ENCODE measurements at places on chromosomes 2 and 18. TPM values are rescaled to one million over a fixed set of nuclear protein-coding genes. Genes with fewer than 3 reads are reported as not detected.

DNA sequence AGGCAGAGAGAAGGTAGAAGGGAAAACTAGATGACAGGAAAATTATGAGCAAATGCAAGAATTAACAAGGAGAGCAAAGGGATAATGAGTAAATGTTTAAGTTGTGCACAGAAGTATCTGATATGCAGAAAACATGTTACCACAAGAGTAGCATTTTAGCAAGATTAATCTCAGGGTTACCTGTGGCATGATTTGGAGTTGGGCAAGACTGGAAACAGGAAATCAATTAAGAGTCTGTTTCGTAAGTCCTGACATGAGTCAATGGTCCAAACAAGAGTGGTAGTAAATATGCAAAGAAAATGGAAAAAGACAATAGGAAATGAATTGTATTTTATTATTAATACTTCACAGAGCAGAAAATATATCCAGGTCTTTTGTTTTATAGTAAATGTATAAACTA, 17.3 kb upstream of the MTX2 start:
- no peak for DNase-seq

DNA sequence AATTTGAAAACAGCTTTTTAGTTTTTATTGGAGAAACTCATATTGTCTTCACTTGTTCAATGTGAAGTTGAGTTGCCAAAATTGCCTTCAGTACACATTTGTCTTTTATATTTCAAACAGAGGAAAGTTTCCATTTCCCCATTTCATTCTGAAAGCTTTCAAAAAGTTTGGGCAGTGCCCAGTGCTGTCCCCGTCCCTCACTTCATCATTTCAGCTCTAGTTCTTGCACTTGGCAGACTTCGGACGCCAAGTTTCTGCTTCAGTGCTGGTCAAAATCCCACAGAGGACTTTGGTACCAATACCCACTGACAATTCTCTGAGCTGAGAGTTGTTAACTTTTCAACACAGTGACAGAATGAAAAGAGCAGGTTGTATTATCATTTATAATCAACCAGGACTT, 43.4 kb upstream of the AQP4 start:
- no peak for DNase-seq

Gene METAP1D
- 10.2 TPM for total RNA-seq

GRCh38 chr2:214904634-214905033, 95.2 kb upstream of the BARD1 start:
- no peak for DNase-seq

Gene OR6B2
- not detected for total RNA-seq

GRCh38 chr2:160321006-160321405, 120.9 kb upstream of the ITGB6 start:
- DNase-seq = no peak

- no peak for DNase-seq
These were observed 163.6 kb upstream of the TMEM200C start for GRCh38 chr18:6058941-6059340.

Gene RAPH1
- 2.8 TPM for total RNA-seq

- no peak for DNase-seq
These were observed 112.1 kb upstream of the ATP8B1 start for GRCh38 chr18:57915248-57915647.

GRCh38 chr2:41033127-41033526, 581.2 kb upstream of the SLC8A1 start:
- DNase-seq = no peak

All from CD8-positive, alpha-beta memory T cell (primary cell).